Stimulated activated CD8-positive, alpha-beta memory T cell treated with anti-CD3 and anti-CD28 coated beads, Interleukin-7, amount 100 ng/mL, for 4 hours (primary cell): ENCODE measurements at places on chromosomes 6 and 20.

- no peak for DNase-seq
Observed at GRCh38 chr6:129059650-129060049, 176.7 kb downstream of the LAMA2 start.

- DNase-seq: no peak
Observed at GRCh38 chr20:47781632-47782031, 3.6 kb downstream of the SULF2 start.

GRCh38 chr20:631101-631500 lies 21.0 kb upstream of the TCF15 start:
- no peak for DNase-seq

DNA sequence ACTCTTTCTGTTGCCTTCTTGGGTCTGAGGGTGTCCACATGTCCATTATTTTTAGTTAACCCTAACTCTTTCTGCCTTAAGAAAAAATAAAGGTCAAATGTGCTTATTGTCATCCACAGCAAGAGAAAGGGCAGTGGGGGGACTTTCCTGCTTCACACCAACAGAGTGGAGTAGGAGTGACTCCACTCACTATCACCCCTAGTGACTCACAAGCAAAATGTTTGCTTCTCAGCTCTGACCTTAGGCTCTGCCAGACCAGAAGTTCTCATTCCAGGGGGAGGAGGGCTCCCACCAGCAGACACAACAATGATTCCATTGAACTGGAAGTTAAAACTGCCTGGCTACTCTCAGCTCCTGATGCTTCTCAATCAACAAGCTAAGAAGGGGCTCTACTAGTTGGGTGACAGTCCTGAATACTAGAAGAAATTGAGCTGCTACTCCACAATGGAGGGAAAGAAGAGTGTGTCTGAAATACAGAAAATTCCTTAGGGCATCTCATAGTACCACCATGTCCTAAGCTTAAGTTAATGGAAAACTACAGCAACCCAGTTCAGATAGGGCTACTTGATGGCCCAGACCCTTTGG lies 83.9 kb upstream of the AFDN start:
- DNase-seq: no peak

DNA sequence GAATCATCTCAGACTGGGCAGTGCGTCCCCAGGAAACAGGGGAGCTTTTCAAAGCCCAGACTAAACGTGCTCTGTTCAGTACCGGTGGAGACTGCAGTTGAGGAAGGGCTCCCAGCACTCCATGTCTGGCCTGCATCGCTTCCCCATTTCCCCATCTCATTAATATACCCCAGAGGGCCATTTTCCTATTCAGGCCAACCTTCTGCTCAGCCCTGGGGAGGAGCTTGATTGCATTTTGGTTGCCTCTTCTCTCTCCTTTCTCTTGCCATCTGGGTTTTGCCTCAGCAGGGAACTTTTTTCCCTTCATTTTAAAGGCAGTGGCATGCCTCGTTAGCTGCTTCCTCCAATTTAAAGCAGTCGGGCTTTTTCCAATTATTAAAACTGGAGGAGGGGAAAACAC lies 394.3 kb upstream of the SOX4 start:
- DNase-seq: no peak

DNA sequence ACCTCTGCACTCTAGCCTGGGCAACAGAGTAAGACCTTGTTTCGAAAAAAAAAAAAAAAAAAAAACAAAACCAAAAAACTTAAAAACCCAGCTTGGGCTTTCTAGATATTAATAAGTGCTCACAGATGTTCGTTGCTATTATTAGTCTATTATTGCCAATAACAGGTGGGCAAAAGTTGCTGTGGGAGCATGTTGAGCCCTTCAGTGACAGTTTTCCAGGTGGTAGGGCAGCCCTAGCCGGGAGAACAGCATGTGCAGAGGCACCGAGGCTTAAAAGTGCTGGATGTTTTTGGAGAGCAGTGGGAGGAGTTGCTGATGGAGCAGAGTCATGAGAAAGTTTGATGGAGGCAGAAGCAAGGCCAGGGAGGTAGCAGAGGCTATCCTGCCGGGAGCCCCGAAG lies 4.4 kb downstream of the PPP1R16B start:
- DNase-seq: no peak

GRCh38 chr6:133542056-133542821 lies 301.1 kb downstream of the EYA4 start:
- DNase-seq: no peak

DNA sequence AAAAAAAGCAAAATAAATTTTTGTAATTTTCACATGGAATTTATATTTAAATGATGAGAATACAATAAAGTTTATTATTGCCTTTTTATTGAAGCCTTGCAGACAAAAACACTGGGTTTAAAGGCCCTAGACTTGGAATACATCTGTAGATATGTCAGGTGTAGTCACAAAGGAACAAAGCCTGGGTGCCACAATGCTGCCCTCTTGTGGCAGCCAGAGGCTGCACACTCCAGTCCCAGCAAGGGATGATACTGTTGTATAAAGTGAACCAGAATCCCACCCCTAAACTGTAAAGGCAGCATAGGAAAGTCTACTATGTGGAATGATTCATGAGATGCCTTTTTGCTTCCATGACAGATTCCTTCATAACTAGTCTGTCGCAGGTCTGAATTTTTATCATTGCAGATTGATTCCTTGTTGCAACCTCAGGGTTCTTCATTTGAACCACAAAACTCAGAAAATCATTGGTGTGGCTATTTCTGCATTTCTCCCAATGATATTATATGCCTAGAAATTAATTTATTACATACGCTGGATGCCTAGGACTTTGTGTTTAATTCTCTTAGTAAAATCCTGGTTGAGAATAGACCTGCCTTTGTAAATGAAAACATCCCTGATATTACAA lies 37.0 kb downstream of the MAK start:
- DNase-seq: peak; percentile 28

- no peak for DNase-seq
Observed at GRCh38 chr6:106823732-106824351, 150.7 kb downstream of the CD24 start.

- no peak for DNase-seq
Observed at GRCh38 chr6:168300975-168301647, 18.5 kb downstream of the DACT2 start.

DNA sequence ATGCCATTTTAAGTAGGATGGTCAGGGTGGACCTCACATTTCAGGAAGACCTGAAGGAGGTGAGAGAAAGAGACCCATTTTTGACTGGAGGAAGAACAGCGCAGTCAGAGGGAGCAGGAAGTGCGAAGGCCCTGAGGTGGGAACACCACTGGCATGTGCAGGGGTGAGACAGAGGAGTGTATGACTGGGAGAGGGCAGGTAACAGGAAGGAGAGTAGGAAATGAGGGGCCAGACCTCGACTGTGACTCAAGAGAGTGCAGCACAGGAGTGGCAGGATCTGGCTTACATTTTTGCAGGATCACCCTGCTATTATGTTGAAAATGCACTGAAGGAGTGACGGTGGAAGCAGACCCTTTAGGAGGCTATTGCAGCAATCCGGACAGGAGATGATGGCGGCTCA lies 117.7 kb upstream of the CDYL start:
- DNase-seq: no peak
